ENCODE measurements at places on chromosomes 4 and X.

DNA sequence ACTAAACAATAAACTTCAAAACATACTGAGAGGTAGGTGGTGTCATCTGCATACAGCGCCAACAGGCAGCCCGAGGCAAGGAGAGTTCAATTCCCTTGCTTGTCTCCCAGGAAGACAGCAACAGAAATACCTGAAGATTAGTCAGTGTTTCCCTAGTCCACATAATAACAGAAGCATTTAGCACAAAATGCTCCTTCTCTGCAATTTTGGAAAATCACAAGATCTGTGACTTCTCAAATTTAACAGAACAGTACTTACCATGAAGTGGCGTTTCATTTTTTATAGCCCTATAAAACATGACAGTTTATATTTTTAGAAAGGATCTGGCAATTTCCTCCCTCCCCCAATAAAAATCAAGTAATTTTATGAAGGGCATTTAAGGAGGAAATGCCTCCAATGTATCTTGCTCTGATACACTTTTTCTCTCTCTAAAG lies 67.1 kb upstream of the MYOZ2 start:
- DNase-seq = no peak

GRCh38 chrX:38166478-38167083 lies 54.1 kb downstream of the SRPX start:
- DNase-seq = no peak

GRCh38 chr4:38814386-38814785 lies 9.8 kb upstream of the TLR1 start:
- DNase-seq = no peak

GRCh38 chr4:143512978-143513313 lies 556 bp upstream of the SMARCA5 start:
- no peak for DNase-seq

DNA sequence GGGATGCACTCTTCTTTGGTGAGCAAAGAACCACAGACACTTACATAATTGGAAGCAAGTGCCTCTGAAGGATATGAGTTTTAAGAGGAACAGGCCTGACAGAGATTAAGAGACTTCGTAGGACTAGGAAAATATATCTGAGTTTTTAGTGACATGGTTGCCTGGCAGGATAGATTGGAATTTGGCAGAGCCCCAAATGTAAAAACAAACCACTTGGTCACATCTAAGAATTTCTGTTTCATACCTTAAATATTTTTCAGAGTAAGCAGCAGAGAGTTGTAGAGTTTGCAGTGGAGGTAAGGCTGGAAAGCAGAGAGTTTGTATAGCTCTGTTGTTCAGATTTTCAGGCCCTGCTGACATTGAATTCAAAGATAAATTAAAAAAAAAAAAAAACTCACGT lies 150.1 kb upstream of the MAGEB2 start:
- DNase-seq = no peak

GRCh38 chr4:119103263-119103662 lies 32.4 kb upstream of the MYOZ2 start:
- no peak for DNase-seq

DNA sequence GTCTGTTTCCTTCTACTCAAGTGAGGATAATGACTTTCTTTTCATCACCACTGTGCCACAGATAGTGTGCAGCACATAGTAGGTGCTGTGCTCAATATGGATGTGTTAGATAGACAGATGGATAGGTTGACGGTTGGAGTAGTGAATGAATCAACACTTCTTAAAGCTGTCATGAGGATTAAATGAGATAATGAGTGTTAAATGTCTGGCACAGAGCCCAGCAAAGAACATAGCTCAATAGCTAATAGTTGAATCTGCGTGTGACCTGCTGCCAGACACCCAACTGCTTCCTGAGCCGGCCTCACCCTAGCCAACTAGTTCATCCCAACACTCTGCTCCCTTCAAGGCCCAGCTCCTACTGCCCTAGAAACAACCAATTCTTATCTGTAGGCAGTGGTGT lies 67.7 kb upstream of the PJA1 start:
- no peak for DNase-seq

- no peak for DNase-seq
Observed at GRCh38 chr4:107276052-107276451, 239.9 kb upstream of the DKK2 start.

DNA sequence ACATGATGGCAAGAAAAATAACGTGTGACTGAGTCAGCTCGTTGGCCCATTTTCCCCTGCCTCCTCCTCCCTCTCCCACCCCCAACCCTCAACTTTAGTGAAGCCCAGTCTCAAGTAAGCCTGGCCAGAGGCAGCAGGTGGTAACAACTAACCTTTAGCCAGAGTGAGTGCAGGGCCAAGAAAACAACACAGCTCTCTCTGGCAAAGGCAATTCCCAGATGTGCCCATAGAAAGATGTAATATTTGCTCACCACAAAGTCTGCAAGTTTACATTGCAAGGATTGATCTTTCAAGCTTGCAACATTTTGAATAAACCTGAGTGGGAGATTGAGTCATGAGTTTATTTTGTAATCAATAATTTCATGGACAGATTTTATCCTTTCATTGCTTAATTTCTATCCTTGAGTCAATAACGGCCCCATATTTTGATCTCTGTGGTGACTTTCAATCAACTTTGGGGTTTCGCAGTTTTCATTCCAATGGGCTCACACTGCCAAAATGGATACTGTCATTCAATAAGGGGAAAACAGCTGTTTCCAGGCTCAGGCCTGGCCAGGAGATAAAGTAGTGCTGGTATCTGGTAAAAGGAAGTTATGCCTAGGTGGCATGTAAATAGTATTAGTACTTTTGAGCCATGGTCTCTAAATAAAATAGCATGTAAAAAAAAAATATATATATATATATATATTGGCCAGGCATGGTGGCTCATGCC lies 130.7 kb upstream of the TMEM164 start:
- no peak for DNase-seq

DNA sequence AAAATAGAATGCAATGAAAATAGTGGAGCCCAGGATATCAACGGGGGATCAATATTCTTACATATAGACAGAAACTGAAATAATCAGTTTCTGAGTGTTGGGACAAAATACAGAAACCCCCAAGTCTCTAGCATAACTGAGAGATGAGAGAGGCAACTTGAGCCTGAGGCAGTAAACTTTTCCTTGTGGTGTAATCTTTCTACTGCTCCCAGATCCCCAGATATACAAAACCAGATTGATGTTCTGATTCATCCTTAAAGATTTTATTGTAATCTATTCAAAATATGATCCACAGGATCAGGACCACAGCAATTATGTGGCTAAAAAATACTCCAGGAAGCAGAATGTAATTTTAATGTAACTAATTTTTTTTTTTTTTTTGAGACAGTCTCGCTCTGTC lies 2282.6 kb downstream of the ARAP2 start:
- no peak for DNase-seq

GRCh38 chr4:6620296-6620695 lies 20.2 kb upstream of the MRFAP1 start:
- DNase-seq = no peak

- DNase-seq = no peak
Observed at GRCh38 chrX:2374086-2374485, 126.7 kb downstream of the DHRSX start.

- no peak for DNase-seq
Observed at GRCh38 chr4:152038238-152038637, 277.4 kb upstream of the GATB start.

GRCh38 chrX:55710701-55711100 lies 6.8 kb upstream of the RRAGB start:
- no peak for DNase-seq

DNA sequence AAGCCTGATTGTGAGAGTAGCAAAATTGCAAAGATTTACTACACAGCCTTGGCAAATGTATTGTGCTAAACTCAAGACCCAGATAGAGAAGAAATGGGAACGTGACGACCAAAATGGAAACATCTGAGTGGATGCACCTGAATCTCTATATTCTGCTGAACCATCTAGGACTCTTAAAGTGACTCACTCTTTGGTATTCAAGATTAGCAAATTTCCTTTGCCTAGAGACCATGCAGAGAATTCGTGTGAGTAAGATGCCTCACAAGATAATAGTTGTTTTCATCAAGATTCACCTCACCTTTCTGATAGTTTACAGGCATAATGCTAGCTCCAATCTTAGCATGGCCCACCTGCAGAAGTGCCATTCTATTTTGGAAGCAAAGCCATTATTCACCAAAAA lies 14.4 kb upstream of the ATOH1 start:
- no peak for DNase-seq

GRCh38 chr4:151226004-151226932 lies 50.7 kb upstream of the PRSS48 start:
- no peak for DNase-seq

- no peak for DNase-seq
Observed at GRCh38 chr4:5992828-5993321, 25.4 kb downstream of the C4orf50 start.

DNA sequence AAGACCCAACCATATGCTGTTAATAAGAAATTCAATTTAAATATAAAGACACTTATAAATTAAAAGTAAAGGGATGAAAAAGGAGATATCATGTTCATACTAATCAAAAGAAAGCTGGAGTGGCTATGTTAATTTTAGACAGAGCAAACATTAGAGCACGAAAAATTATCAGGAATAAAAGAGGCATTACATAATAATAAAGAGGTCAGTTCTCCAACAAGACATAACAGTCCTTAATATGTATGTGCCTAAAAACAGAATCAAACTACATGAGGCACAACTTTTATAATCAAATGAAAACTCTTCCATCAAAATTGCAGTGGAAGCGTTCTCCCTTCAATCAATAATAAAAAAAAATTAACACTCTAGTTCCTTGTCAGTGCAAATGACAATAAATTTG lies 62.6 kb downstream of the ARHGEF6 start:
- no peak for DNase-seq

- no peak for DNase-seq
Observed at GRCh38 chrX:84715315-84715714, 213.1 kb upstream of the HDX start.

- DNase-seq = no peak
Observed at GRCh38 chrX:46580613-46581012, 7.0 kb downstream of the CHST7 start.

GRCh38 chr4:96366632-96367031 lies 526.7 kb downstream of the PDHA2 start:
- no peak for DNase-seq

GRCh38 chr4:140243278-140243753 lies 89.3 kb upstream of the MAML3 start:
- DNase-seq = no peak

GRCh38 chr4:91198951-91199350 lies 1071.8 kb downstream of the CCSER1 start:
- no peak for DNase-seq

DNA sequence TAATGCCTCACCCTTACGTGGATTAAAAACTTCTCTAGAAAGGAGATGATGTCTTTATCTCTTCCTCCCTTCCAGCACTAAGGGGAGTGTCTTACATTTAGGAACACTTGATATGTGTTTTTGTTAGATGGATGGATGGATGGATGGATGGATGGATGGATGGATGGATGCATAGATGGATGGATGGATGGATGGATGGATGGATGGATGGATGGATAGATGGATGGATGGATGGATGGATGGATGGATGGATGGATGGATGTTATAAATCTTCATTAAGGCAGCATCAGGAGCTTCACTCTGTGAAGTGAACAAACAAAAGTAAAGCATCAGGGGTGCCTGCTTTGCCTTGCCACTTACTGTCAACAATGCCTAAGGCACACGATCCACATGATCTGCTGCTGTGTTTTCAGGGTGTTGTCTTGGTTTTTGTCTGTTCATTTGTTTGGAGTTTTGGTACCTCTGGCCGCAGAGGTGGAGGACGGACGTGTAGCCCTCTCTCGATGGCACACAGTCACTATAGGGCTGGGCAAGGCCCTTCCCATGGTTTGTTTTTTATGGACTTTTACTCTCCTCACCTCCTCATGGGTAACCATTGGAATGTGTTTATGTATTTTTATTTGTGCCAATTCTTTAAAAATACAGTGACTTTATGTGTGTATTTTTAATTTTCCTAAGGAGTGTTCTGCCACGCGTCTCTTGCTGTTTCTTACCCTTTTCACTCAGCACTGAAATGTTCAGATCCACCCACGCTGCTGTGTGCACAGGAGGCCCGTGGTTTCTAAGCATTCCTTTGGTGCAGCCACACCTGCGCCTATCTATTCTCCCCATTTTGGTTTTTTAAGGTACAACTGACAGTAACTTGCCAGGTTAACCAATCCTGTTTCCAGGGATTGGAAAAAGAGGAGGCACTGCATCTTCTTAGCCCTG lies 91.8 kb upstream of the ENPP6 start:
- no peak for DNase-seq

GRCh38 chrX:66163849-66164411 lies at the start of gene HEPH:
HEPH (plus strand) TSS chrX:66164247; CDS start chrX:66170571, 6,324 bp downstream.
- DNase-seq = no peak

DNA sequence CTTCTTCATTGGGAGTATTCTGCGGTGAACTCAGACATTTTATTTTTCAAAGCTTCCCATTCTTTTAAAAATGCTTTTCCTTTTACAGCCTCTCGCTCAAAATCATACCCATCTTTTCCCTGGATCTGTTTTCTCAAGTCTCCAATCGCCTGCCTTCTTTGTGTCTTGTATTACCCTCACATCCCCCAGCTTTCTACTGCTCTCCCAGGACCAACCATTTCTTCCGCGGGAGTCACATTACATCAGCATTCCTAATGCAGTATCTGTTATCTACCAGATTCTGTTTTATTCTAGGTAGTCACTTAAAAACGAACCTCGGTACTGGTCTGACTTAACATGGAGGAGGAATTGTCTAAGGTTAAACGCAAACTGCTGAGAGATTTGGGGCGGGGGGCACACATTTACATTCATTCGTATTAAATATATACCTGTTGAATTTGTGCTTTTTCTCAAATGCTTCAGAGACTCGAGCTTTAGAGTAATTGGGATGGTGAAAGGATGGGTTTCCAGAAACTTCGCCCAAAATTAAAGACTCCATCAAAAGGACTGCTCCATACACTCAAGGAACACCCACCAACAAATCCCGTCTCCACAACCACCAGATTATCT lies 493 bp upstream of the UCHL1 start:
- DNase-seq = no peak

- no peak for DNase-seq
Observed at GRCh38 chrX:47612418-47612817, 7.2 kb downstream of the SYN1 start.

GRCh38 chr4:3257556-3258482 lies 8.9 kb downstream of the MSANTD1 start:
- no peak for DNase-seq

- no peak for DNase-seq
Observed at GRCh38 chr4:174401471-174402130, 117.9 kb downstream of the CEP44 start.

- no peak for DNase-seq
Observed at GRCh38 chrX:85561231-85561630, 181.8 kb upstream of the POF1B start.

- DNase-seq = no peak
Observed at GRCh38 chrX:132001127-132001526, 22.0 kb upstream of the STK26 start.

GRCh38 chr4:188016754-188017153 lies 21.2 kb downstream of the ZFP42 start:
- DNase-seq = no peak

DNA sequence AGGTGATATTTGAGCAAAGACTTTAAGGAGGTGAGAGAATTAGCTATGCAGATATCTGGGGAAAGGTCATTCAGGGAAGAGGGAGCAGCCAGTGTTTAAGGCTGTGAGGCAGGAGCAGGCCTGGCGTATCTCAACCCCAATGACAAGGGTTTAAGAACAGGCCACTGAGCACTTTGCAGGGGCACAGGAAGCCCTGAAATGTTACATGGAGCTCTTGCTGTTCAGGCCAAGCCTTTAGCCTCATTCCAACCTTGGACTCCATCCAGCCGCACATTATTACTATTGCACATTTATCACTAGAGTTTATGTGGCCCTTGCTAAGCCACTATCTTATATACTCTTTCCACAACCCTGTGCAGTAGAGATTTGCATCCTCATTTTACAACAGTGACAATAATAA lies 114.0 kb downstream of the EFNB1 start:
- DNase-seq = no peak

Measured in activated CD8-positive, alpha-beta memory T cell treated with anti-CD3 and anti-CD28 coated beads for 4 hours (primary cell).